Sigmoid colon (tissue), 7 donors: ENCODE measurements at places on chromosomes 1 and 21. TPM values are rescaled to one million over a fixed set of nuclear protein-coding genes. Genes with fewer than 3 reads are reported as not detected.

SLC9C2 gene
- total RNA-seq, result not detected

KRTAP19-3 gene
- not detected for total RNA-seq

OR2L3 gene
- not detected for total RNA-seq

EFNA3 gene
- total RNA-seq, result 0.27 TPM

NBPF6 gene
- not detected for total RNA-seq

CFAP57 gene
- total RNA-seq, result not detected

CLCN6 gene
- total RNA-seq, result 12.1 TPM
